Activated naive CD4-positive, alpha-beta T cell treated with anti-CD3 and anti-CD28 coated beads for 36 hours (primary cell): ENCODE measurements at places on chromosomes 2 and 18. TPM values are rescaled to one million over a fixed set of nuclear protein-coding genes. Genes with fewer than 3 reads are reported as not detected.
A peak's percentile ranks its signal among the peaks of the same experiment; 100 is the strongest.

Gene RPL37A
- total RNA-seq, result 4,871 TPM

Gene ACMSD
- total RNA-seq, result not detected

DNA sequence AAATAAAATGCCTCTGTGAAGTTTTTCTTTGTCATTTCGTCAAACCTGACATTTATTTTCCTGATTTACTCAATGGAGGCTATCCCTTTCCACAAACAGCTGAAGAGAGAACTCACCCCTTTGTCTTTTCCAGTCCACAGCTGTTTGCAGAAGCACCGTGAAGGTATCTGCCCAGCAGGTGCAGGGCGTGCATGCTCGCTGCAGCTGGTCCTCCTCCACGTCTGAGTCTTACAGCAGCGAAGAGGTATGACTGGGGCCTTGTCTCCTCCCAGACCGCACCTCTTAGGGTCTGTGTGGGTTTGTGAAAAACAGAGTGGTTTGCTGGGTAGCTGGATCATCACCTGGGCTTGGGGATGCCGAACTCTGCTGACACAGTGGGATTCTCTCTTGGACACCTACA lies 9.7 kb downstream of the SPP2 start:
- H3K4me1 ChIP-seq, result peaks cover 3% of the 10 kb centered on the region
- H3K36me3 ChIP-seq, result no peaks in the 10 kb centered on the region
- no peak for DNase-seq
- peaks cover 2% of the 10 kb centered on the region for H3K27me3 ChIP-seq
- no peak overlapping the region for H3K4me3 ChIP-seq

- no peak overlapping the region for H3K27ac ChIP-seq
- no peak overlapping the region for H3K4me3 ChIP-seq
- DNase-seq, result no peak
- no peaks in the 10 kb centered on the region for H3K4me1 ChIP-seq
These were observed 161.5 kb downstream of the PTGR3 start for GRCh38 chr18:75047240-75047961.

Gene C2orf81
- total RNA-seq, result 2.6 TPM

- no peak overlapping the region for H3K27ac ChIP-seq
- DNase-seq, result no peak
- H3K27me3 ChIP-seq, result peaks cover 53% of the 10 kb centered on the region
These were observed 3.6 kb downstream of the CHN1 start for GRCh38 chr2:175001566-175001965.

DNA sequence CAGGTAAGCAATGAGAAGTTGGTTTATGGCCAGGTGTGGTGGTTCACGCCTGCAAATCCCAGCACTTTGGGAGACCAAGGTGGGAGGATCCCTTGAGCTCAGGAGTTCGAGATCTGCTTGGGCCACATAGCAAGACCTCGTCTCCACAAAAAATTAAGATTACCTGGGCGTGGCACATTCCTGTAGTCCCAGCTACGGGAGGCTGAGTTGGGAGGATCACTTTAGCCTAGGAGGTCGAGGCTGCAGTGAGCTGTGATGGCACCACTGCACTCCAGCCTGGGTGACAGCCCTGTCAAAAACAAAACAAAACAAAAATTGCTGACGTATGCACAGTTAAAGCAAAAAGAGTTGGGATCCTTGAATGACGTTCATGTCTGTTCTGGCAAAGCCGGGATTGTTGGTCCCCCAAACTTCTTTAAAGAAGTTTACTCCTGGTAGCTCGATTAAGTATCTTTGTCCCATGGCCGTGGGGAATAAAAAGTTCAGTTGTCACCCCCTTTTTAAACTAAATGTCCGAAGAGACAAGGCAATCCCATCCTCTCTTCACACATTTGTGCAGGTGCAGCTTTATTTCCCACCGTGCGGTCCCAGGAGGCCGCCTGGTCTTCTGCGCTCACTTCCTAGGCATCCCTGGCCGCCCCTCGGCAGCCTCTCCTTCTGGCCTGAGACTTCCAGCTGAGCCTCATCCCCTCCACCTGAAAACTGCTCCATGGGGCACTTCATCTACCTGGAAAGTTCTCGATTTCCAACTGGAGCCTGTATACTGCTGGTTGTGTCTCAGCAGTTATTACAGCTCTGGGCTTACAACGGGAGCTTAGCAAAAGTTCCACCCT lies 762 bp upstream of the SPOPL start:
- peaks cover 10% of the 10 kb centered on the region for H3K36me3 ChIP-seq
- H3K4me3 ChIP-seq, result peak overlapping the region; percentile 96
- no peaks in the 10 kb centered on the region for H3K27me3 ChIP-seq

GRCh38 chr2:149038442-149039212 lies at the start of gene LYPD6B:
Gene LYPD6B, plus strand, starts transcription at chr2:149038699. Its CDS starts 92,250 bp downstream, at chr2:149130949.
- no peaks in the 10 kb centered on the region for H3K36me3 ChIP-seq
- DNase-seq, result no peak
- H3K4me3 ChIP-seq, result no peak within 1 kb of the TSS
- H3K27me3 ChIP-seq, result peaks cover 47% of the 10 kb centered on the region

Gene CRIM1
- 3.3 TPM for total RNA-seq

DNA sequence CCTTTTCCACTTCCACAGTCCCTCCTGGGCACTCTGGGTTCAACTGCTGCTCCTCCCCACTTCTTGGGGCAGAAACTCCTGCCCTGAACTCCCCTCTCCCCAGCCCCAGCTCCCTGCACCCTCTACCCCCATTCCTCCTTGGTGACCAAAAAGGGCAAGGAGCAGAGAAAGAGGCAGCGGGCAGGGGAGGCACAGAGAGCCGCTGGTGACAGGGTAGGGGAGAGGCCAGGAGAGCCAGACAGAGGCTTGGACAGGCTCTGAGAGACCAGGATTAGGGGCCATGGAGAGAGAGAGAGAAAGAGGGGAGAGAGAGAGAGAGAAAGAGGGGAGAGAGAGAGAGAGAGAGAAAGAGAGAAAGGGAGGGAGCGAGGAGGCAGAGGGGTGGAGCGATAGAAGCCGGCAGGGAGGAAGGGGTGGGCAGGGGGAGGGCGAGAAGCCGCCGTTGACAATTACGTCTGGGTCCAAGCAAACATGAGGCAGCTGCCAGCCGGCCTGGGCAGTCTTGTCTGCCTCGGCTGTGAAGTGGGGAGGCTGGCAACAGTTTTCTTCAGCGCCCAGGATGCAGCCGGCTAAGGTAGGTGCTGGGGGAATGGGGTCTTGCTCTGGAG lies at the start of gene KCNIP3:
Gene KCNIP3 (plus strand): TSS at position 468 of the 608 bp plus-strand sequence. CDS start 92 bp downstream, at position 560.
- H3K27me3 ChIP-seq, result peaks cover 2% of the 10 kb centered on the region
- no peaks in the 10 kb centered on the region for H3K4me1 ChIP-seq
- no peaks in the 10 kb centered on the region for H3K36me3 ChIP-seq
- DNase-seq, result no peak
- H3K27ac ChIP-seq, result no peak within 1 kb of the TSS
- H3K4me3 ChIP-seq, result no peak within 1 kb of the TSS

Gene UCN
- total RNA-seq, result 0.89 TPM

DNA sequence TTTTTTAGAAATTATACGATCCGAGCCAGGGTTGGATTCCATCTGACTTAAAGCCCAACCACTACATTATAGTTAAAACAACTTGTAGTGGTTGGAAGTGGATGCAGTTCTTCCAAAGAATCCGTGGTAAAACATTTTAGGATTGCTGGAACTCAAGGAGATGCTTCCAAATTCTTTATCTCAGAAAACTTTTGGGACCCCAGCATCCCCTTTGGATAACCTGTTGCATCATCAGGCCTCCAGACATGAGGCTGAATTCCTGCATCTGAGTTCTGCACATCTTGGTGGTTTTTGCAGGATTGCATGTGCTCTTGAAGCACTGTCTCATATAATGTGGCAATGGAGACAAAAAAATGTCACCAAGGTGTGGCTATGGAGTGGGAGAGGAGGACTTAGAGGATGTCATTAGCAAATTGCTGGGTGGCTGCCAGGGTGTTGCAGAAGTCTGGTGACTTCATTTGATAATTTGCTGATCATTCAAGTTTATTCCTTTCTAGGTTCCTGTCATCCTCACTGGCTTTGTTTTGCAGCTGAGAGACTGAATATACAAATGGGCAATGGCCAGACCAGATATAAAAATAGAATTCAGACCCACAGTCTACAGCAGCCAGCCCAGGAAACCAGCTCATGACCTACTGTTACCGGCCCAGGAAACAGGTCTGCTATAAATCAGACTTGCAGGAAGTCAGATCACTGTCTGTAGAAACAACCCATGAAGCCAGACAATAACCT lies 207.7 kb downstream of the BCL2 start:
- peaks cover 16% of the 10 kb centered on the region for H3K4me1 ChIP-seq
- DNase-seq, result no peak
- H3K36me3 ChIP-seq, result no peaks in the 10 kb centered on the region
- no peaks in the 10 kb centered on the region for H3K27me3 ChIP-seq

DNA sequence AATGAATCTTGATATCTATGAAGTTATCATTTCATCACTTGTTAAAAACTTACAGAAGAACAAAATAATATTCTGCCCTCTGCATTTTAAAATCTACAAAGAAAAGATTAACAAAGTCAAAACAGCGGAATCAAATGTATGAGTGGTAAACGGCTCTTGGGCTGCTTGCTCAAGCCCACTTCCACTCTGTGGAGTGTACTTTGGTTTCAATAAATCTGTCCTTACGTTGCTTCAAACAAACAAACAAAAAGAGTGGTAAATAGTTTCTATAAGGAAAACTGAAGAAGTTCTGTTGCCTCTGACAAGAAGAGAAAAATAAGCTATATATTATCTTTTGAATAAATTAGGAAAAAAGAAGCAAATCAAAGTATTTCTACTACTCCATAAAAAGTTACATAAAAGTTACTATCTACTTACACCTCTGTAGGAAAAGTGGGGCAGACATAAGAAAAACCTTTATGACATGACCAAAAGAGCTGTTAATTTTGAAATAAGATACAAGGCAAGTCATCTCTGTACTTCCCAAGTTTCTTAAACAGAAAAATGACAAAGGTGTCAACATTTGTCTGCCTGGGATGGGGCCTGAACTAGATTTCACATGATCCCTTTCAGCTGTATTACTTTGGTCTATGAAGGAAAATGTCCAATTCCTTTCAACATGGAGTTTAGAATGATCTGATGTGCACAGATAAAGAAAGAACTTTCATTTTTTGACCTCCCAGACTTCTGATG lies 56.5 kb downstream of the MGAT4A start:
- H3K36me3 ChIP-seq, result peaks cover 64% of the 10 kb centered on the region
- H3K27me3 ChIP-seq, result no peaks in the 10 kb centered on the region
- peaks cover 61% of the 10 kb centered on the region for H3K4me1 ChIP-seq
- no peak for DNase-seq
- H3K27ac ChIP-seq, result peak overlapping the region; percentile 78

DNA sequence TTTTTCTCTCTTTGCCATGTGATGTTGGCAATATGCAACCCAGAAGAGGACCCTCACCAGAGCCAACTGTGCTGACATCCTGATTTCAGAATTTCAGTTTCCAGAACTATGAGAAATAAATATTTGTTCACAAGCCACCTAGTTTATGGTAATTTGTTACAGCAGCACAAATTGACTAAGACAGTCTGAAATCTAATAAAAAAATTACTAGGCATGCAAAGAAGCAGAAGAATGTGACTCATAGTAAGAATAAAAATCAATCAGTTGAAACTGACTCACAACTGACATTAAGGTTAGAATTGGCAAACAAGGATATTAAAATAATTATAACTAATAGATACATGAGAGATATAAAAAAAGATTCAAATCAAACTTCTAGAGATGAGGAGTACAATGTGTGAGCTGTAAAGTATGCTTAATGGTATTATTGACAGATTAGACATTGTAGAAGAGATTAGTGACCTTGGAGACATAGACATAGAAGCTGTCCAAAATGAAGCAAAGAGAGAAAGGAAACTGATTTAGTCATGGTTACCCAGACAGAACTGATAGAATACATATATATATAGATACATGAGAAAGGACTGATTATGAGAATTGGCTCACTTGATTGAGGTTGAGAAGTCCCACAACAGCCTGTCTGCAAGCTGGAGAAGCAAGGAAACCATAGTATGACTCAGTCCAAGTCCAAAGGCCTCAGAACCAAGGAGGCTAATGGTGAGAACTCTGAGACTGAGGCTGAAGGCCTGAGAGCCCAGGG lies 27.8 kb upstream of the TTC39C start:
- H3K36me3 ChIP-seq, result peaks cover 1% of the 10 kb centered on the region
- peaks cover 46% of the 10 kb centered on the region for H3K4me1 ChIP-seq
- H3K4me3 ChIP-seq, result no peak overlapping the region
- no peaks in the 10 kb centered on the region for H3K27me3 ChIP-seq

Gene ELMOD3
- total RNA-seq, result 14.8 TPM

- H3K27ac ChIP-seq, result no peak overlapping the region
- no peaks in the 10 kb centered on the region for H3K4me1 ChIP-seq
- no peak overlapping the region for H3K4me3 ChIP-seq
- H3K36me3 ChIP-seq, result no peaks in the 10 kb centered on the region
These were observed 911.4 kb upstream of the ZEB2 start for GRCh38 chr2:145431181-145431951.

DNA sequence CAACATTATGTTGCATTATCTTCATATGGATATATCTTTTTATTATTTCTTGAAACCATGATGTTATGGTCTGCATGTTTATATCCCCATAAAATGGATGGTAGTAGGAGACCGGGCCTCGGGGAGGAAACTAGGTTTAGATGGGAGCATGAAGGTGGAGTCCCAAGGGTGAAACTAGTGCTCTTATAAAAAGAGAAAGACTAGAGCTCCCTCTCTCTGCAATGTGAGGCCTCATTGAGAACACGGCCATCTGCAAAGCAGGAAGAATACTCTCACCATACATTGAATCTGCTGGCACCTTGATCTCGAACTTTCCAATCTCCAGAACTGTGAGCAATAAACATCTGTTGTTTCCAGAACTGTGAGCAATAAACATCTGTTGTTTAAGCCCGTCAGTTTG lies 64.0 kb downstream of the NXPH2 start:
- H3K4me3 ChIP-seq, result no peak overlapping the region
- H3K27ac ChIP-seq, result no peak overlapping the region
- DNase-seq, result no peak
- peaks cover 7% of the 10 kb centered on the region for H3K27me3 ChIP-seq
- no peaks in the 10 kb centered on the region for H3K4me1 ChIP-seq

Gene NGEF
- 0.12 TPM for total RNA-seq

DNA sequence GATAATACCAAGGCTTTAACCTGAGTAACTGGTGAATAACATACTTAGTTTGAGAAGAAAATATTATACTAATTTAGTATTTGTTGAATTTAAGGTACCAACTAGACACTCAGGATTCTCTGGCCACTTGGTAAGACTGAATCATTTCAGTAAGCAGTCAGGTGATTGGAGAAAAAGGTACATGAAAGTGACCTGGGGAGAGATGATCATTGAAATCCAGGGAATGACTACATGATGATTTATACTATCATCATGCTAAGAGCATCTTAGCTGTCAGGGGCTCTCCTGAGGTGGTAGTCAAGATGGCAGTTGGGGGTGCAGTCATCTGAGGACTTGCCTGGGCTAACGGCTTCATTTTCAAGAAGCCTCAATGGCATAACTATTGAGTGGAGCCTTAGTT lies 571.2 kb upstream of the ACVR2A start:
- no peak for DNase-seq
- peaks cover 7% of the 10 kb centered on the region for H3K36me3 ChIP-seq
- no peaks in the 10 kb centered on the region for H3K4me1 ChIP-seq
- H3K27me3 ChIP-seq, result no peaks in the 10 kb centered on the region
- H3K27ac ChIP-seq, result no peak overlapping the region
- no peak overlapping the region for H3K4me3 ChIP-seq

GRCh38 chr2:227460070-227460485 lies 11.9 kb upstream of the AGFG1 start:
- H3K4me1 ChIP-seq, result peaks cover 85% of the 10 kb centered on the region
- peak overlapping the region; percentile 99 for H3K27ac ChIP-seq
- H3K36me3 ChIP-seq, result no peaks in the 10 kb centered on the region
- H3K27me3 ChIP-seq, result no peaks in the 10 kb centered on the region
- peak overlapping the region; percentile 65 for H3K4me3 ChIP-seq

Gene CD226
- total RNA-seq, result 19.4 TPM

Gene ADGRF3
- 2.7 TPM for total RNA-seq

Gene SLC30A3
- 0.67 TPM for total RNA-seq

GRCh38 chr18:11095674-11096293 lies 53.6 kb downstream of the PIEZO2 start:
- no peaks in the 10 kb centered on the region for H3K4me1 ChIP-seq
- peaks cover 4% of the 10 kb centered on the region for H3K27me3 ChIP-seq
- no peak overlapping the region for H3K27ac ChIP-seq
- H3K36me3 ChIP-seq, result no peaks in the 10 kb centered on the region
- H3K4me3 ChIP-seq, result no peak overlapping the region
- DNase-seq, result no peak
